ENCODE measurements at places on chromosomes 1 and 21.

- DNase-seq = no peak
These were observed 1.8 kb downstream of the PTTG1IP start for GRCh38 chr21:44871576-44872269.

GRCh38 chr1:36476945-36477344 lies 5.8 kb downstream of the CSF3R start:
- DNase-seq = no peak

DNA sequence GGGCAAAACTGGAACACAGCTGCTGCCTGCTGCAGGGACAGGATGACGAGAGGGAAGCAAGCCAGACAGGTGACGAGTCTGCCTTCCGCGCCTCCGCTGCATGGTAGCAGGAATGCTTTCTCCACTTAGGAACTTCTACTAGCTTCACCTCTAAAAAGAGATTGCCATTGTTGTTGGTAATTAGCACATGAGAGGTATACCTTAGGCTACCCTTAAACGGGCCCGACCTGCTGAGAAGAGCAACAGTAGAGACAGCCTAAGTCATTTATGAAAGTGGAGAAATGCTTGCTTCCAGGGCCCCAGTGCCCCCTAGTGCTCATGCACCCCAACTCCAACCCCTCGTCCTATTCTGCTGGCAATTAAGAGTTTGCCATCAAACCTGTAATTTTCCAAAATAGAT lies 96.9 kb upstream of the AKT3 start:
- no peak for DNase-seq

- peak; percentile 23 for DNase-seq
These were observed 306.3 kb upstream of the RGS18 start for GRCh38 chr1:191851799-191852595.

- no peak for DNase-seq
These were observed 61.3 kb downstream of the ROR1 start for GRCh38 chr1:63835128-63835527.

GRCh38 chr1:191739544-191739943 lies 418.7 kb upstream of the RGS18 start:
- DNase-seq = no peak

GRCh38 chr1:178254433-178254832 lies 160.5 kb downstream of the RASAL2 start:
- DNase-seq = no peak

GRCh38 chr1:202976633-202977032 lies 9.6 kb upstream of the CYB5R1 start:
- no peak for DNase-seq

GRCh38 chr1:223153177-223154119 lies 10.4 kb upstream of the TLR5 start:
- DNase-seq = no peak

- DNase-seq = no peak
These were observed 69.0 kb upstream of the MARK1 start for GRCh38 chr1:220458936-220459335.

DNA sequence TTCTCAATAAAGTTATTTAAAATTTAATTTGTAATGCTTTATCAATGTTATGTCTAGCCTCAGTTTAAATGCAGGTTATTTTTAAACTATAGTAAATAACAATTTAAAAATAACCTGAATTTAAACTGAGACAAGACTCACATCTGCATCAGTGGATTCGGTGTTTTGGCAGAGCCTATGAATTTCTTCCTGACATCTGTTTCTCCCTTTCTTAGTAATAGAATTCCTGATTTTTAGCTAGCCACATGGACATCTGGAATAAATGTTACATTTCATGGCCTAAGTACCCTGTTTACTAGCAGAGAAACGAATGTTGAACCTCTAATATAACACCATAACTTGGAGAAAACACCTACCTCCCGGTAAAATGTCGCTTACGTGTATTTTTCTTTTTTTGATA lies 1141.6 kb upstream of the ADGRL2 start:
- DNase-seq = no peak

DNA sequence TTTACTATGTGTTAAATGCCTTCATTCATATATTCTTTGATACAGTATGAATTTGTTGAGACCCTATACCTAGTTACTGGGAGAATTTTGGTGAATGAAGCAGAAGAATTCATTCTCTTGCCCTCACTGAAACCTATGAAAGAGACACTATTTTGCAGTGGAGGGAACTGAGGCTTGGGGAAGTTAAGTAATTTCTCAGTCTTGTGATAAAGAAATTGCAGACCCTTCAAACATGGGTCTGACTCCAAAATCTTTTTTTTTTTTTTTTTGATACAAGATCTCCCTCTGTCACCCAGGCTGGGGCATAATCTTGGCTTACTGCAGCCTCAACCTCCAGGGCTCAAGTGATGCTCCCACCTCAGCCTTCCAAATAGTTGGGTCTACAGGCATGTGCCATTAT lies 132.1 kb downstream of the DNM3 start:
- no peak for DNase-seq

- DNase-seq = no peak
These were observed 4.4 kb downstream of the HAX1 start for GRCh38 chr1:154276797-154277196.

- no peak for DNase-seq
These were observed 611.1 kb downstream of the AJAP1 start for GRCh38 chr1:5265438-5266075.

DNA sequence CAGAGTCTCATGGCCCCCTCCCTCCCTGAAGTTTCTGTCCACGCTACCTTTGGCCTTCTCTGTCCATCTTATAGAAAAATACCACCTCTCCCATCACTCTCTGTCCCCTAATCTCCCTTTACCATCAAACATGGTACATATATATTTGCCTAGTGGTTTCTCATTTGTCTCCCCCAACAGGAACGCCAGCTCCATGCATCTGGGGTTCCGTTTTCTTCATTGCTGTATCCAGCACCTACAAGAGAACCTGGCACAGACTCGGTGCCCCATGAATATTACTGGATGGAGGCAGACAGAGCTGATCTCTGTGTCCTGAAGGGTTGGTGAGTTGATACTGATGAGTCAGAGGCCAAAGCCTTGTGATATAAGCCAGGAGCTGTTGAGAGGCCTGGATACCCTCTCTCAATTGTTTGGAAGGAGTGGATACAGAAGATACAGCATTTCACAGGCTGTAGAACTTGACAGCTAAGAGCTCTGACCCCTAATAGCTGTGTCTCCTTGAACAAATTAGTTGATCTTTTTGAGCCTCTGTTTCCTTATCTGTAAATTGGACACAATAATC lies 21.9 kb downstream of the HEYL start:
- DNase-seq = no peak

GRCh38 chr1:63522891-63523728 lies at the start of the genes EFCAB7 and ITGB3BP:
Gene EFCAB7, plus strand, starts transcription at chr1:63523525. Its CDS starts 2,048 bp downstream, at chr1:63525573.
Gene ITGB3BP, minus strand, starts transcription at chr1:63523225. Its CDS starts 92 bp downstream, at chr1:63523133.
- peak; percentile 88 for DNase-seq

- no peak for DNase-seq
These were observed 897 bp downstream of the COL16A1 start for GRCh38 chr1:31702836-31703404.

DNA sequence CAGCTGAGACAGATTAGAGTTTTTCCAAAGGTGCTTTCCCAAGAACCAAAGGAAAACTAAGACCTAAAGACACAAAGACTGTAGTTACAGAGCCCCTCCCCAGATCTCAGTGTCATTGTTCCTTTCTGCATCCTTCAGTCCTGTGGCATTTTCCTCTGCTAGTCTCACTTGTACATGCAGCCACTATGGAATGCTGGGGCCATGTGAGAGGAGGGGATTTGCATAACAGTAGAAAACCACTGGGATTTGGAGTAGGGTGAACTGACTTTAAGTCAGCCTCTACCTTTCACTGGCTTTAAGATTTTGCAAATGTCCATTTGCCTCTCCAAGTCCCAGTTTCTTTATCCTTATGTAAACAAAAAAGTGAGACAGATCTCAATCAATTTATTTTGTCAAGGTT lies 119.4 kb upstream of the F3 start:
- no peak for DNase-seq

DNA sequence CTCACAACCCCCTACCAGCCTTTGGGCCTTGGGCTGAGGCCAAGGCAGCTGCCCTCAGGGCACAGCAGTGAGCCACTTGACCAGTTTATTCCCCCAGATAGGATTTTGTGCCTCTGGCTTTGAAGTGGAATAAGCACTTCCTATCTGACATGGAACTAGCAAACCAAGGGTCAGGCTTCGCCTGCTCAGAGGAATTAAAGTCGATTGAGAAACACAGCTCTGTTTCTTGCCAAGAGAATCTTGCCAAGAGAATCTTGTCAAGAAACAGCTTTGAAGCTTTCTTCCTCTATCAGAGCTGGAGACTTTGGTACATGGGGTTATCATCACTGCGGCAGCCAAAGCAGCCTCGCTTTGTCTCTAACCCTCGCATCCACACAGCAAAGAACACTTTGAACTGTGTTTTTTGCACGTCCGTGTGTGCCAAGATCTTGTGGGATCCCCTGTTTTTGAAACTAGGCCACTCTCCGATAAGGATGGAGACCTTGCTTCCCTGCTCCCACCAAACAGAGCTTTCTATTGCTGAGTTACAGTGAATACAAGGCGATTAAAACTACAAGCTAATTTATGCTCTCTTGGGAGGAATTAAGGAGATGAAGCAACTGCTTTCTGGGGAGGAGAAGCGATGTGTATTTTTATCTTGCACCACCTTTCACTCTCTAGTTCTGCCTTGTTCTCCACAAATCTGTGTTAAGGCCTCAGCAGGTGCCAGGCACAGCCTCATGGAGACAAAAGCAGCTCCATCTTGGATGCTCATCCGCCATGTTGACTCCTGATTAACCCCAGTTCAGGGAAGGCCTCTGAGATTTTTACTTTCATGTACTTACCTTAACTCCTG lies 67.3 kb downstream of the RHOU start:
- DNase-seq = no peak

DNA sequence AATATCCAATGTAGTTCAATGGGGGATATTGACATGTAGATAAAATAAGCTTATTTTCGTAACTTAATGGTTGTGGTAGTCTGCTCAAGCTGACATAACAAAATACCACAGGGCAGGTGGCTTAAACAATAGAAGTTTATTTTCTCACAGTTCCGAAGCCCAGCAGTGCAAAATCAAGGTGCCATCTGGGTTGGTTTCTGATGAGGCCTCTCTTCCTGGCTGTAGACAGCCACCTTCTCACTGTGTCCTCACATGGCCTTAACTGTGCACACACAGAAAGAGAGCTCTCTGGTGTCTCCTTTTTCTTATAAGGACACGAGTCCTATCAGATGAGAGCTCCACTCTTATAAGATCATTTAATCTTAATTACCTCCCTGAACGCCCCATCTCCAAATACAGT lies 64.8 kb upstream of the IPO9 start:
- DNase-seq = no peak

- DNase-seq = no peak
These were observed 8.2 kb downstream of the RHBG start for GRCh38 chr1:156376958-156377919.

DNA sequence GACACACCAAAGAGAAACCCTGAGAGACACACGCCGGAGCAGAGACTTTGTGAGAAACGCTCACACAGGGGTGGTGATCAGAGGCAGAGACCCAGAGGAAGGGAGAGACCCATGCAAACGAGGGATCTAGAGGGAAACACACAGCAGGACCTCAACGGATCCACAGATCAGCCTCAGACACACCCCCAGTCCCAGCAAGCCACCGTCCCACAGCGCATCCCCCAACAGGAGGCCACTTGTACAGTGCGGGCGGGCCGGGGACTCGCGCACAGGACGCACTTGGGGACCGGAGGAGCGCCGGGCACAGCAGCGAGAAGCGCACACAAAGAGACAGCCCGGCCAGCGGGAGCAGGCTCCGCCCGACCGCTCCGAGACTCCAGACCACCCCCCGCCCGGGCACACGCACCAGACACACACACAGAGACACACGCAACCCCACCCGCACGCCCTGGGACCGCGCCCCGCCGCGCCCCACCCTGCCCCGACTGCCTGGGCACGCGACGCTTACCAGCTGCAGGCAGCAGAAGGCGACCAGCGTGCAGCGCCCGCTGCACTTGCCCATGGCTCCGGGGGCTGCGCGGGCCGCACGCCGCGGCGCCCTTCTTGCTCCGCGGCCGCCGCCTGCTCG lies 587 bp downstream of the NKAIN1 start:
- DNase-seq = no peak

GRCh38 chr1:22530715-22531114 lies 32.6 kb upstream of the EPHA8 start:
- DNase-seq = no peak

DNA sequence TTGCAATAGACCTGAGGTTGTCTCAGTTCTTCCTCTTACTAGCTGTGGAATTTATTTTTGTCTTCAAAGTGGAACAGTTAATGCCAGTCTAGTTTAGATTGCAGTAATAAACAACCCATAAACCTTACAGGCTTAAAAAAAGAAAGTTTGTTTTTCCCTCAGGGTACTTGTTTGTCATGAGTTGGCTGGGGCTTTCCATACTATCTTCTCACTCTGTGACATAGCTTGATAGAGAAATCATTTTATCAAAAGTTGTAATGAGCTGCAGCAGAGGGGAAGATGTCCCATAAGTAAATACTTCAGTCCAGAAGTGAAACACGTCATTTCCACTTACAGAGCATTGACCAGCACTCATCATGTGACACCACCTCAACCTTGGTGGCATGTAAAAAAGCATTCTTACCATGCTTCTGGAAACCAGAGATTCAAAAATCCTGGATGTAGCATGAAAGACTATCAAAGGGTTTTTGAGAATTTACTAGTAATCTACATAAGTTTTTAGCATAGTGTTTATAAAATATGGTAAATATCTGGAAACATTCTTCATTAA lies 62.8 kb upstream of the COL11A1 start:
- no peak for DNase-seq

DNA sequence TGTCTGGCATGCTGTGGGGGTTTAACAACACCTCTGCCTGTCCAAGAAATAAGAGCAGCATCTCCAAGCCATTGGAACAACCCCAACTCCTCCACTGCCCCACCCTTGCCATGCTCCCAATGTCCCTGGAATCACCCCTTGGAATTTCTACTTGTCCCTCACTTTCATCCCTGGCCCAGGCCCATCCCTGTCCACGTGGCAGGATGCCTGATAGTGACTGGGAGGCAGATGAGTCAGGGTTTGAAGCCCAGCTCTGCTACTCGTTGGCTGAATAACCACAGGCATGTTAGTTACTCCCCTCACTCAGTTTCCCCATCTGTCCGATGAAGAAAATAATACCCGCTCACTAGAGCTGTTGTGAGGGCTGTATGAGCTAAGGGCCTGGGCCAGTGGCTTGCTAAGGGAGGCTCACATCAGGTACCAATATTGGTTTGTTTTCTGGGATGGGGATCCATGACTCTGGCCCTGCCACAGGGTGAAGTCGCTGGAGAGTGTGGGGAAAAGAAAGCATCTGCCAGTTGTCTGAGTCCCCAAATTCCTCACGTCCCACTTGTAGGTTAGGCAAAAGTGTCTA lies 99.4 kb upstream of the TLR5 start:
- DNase-seq = no peak

GRCh38 chr21:42695697-42696380 lies 42.4 kb downstream of the PDE9A start:
- no peak for DNase-seq

- DNase-seq = no peak
These were observed 313.0 kb upstream of the PLXNA2 start for GRCh38 chr1:208557046-208557722.

- peak; percentile 49 for DNase-seq
These were observed 55.5 kb downstream of the FOXO6 start for GRCh38 chr1:41416552-41417334.

DNA sequence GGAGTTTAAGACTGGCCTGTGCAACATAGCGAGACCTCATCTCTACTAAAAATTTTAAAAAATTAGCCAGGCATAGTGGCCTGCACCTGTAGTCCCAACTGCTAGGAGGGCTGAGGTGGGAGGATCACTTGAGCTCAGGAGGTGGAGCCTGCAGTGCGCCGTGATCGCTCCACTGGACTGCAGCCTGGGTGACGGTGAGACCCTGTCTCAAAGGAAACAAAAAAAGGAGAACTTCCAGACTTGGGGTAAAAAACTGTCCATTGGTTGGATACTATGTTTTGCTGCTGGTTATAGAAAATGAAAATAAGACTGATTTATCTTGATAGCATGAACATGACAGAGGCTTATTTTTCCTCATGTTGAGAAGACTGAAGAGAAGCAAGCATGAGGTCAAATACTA lies 79.4 kb downstream of the WDR4 start:
- no peak for DNase-seq
